ENCODE measurements at places on chromosomes 6 and 20.

DNA sequence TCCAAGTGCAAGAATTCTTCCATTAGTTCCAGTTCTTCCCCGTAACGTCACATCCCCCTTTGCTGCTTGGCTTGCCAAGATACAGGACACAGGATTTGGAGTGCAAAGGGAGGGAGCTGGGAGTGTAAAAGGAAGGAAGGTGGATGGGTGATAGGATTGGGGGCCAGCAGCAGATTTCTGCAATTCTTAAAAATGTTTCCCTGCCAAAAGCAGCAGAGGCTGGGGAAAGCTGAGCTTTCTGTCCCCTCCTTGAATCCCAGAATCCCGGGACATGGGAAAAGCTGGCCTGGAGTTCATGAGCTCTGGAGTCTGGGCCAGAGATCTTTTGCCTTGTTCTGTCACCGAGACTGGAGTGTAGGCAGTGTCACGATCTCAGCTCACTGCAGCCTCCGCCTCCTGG is 60.0 kb upstream of the EPB41L1 start:
- DNase-seq = no peak

DNA sequence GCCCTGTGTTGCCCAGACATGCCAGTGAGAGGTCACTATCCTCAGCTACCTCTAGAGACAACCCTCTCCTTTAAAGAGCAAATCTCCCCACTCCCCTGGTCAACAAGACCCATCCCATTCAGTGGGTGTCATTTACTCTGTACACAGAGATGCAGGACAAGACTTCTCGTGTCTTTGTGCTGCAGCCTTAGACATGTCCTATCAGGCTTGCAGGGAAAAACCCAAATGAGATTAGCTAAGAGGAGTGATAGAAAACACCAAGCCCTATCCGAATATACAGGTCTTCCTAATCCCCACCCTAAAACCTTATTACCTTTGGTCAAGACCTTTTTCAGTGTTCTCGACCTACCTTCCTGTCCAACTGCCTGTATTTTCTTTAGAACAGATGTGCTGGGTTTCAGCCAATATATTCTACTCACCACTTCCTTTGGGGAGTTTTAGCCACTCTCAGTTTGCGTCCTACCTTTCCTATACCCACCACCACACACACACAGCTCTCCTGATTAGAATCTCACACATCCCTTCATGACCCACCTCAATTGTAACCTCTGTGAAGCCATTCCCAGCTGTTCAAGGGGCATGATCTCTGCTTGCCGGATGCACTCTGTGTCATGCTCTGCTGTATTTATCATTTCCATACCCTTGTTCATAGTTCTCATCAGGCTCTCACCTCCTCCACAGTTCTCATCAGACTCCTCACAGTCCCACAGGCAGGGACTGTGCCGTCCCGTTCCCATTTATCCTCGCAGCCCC is 39.7 kb downstream of the TRAM2 start:
- peak; percentile 63 for DNase-seq

- no peak for DNase-seq
These were observed 7.4 kb downstream of the SNX9 start for GRCh38 chr6:157830354-157831017.

GRCh38 chr6:90098627-90099026 is 198.0 kb downstream of the BACH2 start:
- DNase-seq = no peak

- DNase-seq = no peak
These were observed 10.7 kb upstream of the ADRM1 start for GRCh38 chr20:62292108-62292507.

DNA sequence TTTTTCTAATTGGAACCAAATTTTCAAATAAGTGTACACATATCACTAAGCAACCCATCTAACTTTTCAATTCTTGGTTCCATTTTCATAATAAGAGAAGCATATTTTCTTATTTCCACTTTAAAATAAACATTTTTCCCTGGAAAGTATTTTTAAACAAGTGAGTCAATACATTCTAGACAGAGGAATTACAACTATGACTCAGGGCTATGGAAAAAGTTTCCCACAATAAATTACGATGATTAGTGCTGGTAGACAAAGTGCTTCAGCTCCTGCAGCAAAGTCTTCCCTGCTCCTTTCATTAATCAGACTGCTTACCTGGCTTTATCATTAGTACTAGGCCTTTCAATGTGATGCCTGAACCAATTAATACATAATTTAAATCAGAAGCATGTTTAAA is 322.5 kb downstream of the HACE1 start:
- no peak for DNase-seq

DNA sequence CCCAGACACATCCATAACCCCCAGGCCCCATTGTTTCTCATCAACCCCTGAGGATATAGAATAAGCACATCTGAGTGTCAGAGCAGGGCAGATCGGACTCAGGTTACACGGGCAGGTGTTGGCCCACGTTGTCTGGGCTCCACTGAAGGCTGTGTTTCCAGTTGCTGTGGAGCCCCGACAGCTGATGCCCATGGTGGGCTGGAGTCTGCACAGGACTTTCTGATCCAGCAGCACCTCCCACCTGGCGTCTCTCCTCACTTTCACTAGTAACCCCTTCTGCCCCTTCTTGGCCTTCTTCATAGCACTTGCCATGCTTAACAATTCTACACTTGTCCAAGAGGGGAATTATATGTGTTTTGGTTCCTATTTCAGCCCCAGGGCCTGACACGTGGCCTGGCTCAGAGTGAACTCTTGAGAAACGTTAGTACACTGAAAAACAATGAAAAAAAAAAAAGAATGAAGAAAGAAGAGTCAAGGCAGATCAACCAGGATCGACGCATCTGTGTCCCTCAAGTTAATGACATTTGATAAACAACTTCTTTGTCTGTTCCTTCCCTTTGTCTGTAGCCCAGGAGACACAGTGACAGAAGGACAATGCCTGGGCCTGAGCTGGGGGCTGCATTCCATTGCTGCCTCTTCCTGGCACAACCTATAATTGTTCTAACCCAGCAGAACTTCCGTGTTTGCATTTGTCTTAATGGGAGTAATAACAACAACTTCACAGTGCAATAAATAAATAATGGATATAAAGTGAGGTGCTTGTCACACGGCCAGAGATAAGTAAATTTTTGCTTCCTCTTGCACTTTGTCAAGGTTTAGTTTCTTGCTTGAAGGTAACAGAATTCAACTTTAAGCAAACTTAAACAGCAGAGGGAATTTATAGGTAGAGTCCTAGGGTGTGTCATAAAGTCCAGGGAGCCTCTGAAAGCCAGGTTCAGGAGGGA is 224.2 kb upstream of the SSTR4 start:
- DNase-seq = no peak

GRCh38 chr6:19024737-19025136 is 637.6 kb downstream of the RNF144B start:
- no peak for DNase-seq

DNA sequence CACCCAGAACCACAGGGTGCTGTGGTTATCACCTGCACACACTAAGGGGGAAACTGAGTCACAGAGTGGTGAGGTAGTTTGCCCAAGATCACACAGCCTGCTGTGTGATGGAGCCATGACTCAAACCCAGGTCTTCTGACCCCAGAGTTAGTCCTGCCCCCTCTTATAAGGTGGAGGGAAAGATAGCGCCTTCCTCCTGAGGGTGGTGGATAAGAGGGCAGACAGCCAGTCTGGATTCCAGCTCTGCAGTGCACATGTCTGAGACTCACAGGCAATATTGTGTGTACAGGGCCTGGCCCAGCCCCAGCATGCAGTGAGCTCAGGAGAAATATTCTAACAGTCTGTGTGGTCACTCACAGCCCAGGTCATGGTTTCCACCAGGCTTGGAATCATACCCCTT is 393.7 kb downstream of the CDH4 start:
- no peak for DNase-seq

DNA sequence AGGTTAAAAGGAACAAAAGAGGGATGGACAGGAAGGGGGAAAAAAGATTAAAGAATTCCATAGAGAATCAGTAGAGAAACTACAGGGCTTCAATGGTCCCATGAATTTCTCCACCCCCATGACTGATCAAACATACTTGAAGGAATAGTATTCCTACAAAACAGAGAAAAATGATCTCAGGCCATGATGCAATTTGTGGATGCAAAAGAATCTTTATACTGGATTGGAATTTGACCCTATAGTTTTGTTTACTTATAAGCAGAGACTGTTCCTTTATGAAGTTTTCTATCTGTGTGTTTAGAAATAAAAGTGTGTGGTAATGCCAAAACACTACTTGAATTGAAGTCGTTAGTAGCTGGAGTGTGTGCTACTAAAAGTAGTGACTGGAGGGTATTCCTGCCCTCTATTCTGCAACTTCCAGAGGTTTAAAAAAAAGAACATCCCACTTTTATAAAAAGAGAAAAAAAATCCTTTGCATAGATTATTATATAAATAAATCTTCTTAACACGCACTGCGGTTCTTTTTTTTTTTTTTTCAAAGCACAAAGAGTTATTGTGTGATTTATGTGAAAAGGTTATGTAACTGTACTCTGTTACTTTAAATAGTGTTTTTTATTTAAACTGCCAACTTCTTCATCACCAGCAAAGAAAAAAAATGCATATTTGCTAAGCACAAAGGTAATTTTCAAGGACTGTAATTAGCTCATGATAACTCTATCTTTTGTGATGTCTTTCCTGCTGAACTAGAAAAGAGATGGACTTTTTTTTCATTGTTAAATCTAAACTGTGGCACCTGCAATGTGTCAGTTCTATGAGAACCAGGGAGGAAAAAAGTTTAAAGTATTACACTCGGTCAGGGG is 214.5 kb upstream of the CITED2 start:
- no peak for DNase-seq

- DNase-seq = no peak
These were observed 6.6 kb upstream of the ZBTB22 start for GRCh38 chr6:33324125-33324524.

- no peak for DNase-seq
These were observed 54.7 kb upstream of the PDE7B start for GRCh38 chr6:135796643-135797305.

DNA sequence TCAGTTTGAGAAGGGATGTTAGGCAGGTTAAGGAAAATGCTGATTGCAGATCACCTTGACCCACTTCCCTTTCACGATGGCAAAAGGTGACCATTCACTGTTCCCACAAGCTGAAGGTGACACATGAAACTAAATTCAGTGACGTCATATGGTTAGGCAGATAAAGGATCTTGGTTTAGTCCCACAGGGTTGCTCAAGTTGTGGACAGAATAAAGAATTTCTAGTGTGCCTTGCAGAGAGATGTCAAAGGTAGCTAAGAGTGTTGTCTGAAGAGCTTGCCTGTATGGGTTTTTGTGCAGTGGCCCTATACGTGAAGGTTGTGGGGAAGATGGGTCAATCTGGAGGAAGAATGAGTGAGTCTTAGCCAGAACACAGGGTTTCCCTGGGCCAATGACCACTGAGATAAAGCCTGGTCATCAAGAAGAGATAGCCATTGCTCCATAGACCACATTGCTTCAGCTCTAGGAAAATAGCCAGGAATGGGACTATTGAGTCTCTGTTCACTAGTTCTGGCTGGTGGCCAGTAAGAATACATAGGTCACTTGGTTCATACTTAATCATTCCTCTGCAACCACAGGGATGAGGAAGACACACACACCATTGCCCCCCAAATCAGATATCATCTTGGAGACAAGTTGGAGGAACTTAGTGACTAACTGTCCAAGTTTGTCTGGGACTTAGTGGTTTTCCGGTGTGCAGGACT is 148.5 kb upstream of the ATXN1 start:
- peak; percentile 13 for DNase-seq

- no peak for DNase-seq
These were observed 795 bp downstream of the MMP24OS start for GRCh38 chr20:35277127-35277526.

DNA sequence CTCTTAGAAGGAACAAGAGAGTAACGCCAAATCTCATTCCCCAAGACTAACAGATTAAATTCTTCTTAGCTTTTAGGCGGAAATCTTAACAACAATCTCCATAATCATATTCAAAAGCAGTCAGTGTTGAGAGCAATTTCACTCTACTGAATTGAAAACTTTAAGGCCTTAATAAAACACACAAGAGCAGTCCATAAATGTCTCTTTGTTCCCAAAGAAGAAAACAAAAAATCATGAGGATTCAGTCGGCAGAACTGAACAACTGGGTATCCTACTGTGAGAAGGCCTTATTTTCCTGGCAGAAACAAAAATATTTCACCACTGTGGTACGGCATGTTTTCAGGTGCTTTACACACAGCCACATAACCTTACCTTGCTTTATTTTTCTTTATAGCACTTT is 14.4 kb downstream of the ABHD12 start:
- DNase-seq = no peak

DNA sequence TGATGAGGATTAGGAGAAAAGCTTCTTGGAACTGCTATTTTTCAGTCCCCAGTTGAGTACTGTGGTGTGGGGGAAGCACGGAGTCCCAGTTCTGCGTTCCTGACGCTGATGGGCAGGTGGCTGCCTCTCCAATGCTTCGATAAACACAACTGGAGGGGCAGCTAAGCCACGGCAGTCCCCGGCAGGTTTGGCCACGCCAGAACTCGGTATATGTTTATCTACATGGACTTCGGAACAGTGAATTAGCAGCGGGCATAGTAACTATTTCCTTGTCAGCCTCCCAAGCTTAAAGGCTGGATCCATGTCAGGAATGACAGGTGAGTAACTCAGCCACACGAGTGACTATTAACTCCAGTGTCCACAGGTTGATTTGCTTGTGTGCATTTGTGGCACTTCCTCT is 354.4 kb downstream of the ZFAND3 start:
- DNase-seq = no peak

- no peak for DNase-seq
These were observed 3.8 kb upstream of the ENTPD6 start for GRCh38 chr20:25191689-25192088.

GRCh38 chr20:63165356-63166192 is 50.4 kb downstream of the YTHDF1 start:
- DNase-seq = no peak

GRCh38 chr20:58660855-58661597 is 9.9 kb downstream of the STX16 start:
- DNase-seq = no peak

DNA sequence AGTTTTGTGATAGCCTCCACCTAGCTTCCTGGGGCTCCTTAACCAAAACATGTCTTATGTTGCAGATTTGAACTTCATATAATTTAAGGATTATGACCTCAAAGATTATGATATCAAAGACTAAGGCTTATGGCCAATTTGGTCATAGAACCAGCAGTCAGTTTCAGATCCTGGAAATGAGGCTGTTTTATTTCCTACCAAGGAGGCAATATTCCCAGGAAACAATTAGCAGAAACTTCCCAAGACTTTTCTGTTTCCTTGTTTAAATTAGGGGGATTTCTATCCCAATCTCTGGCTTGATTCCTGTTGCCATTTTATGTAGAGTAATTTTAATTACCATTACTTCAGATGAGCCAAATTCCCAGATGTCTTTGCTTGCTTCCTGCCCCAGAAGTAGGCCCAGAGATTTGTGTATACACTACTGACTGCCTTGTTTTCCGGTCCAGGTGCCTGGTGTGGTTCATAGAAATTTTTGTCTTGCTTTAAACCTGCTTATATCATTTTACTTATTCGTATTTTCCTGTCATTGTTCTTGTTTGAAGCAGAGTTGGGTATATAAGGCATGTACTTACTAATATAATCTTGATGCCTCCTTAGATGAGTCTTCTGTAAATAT is 119.2 kb upstream of the TMEM170B start:
- DNase-seq = no peak

DNA sequence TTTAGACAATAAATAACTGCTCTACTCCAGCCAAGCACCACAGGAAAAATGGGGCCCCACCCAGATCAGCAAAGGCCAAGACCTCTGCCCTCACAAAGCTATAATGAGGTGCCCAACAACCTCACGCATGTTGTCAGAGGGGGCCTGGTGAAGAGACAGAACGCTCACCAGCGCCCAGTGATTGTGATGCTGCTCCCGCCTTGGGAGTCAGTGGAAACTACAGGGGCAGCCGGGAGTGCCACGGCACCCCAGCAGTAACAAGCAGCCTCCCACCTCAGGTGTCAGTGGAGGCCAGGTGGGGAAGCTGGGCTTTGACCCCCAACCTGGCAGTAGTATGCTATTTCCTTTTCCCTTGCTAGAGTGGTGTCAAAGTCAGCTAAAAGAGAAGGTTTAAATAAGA is 47.4 kb downstream of the TCP11 start:
- DNase-seq = no peak

All from activated CD4-positive, alpha-beta T cell treated with anti-CD3 and anti-CD28 coated beads, Interleukin-2, Interleukin-4, amounts not matched to agents 100 ng/mL and 50 ng/mL, durations not matched to agents 16 hours and 8 hours (primary cell).